Liver (tissue), 10 donors: ENCODE measurements at places on chromosomes 7 and 10.

DNA sequence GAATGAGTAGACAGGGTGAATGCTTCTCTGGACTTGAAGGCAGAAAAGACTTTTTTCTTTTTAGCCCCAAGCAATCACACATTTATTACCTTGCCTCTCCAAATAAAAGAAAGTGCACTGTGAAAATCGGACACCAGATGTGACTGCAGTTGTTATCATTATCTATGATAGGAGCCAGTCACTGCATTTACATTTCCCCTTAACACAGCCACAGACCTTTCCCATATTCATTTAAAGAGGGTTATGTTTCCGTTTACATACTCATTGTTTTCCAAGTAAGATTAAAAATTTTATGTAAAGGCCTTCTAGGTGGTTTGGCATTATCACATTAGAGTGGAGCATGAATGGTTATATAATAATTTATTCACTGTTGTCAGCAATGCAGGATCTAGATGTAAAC is 586.8 kb downstream of the SORCS1 start:
- DNase-seq, result no peak

DNA sequence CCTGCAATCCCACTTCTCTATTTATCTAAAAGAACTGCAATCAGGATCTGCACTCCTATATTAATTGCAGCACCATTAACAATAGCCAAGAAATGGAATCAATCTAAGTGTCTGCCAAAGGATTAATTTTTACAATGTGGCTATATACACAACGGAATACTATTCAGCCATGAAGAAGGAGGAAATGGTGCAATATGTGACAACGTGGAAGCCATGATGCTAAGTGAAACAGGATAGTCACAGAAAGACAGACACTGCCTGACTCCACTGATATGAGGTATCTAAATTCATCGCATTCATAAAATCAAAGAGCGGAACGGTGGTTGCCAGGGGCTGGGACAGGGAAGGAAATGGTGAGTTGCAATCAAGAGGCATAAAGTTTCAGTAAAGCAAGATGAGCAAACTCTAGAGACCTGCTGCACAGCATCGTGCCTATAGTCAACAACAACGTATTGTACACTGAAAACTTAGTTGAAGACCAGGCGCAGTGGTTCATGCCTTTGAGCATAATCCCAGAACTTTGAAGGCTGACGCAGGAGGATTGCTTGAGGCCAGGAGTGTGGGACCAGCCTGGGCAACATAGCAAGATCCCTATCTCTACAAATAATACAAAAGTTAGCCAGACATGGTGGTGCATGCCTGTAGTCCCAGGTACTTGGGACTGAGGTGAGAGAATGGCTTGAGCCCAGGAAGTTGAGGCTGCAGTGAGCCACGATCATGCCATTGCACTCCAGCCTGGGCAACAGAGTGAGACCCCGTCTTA is 76.3 kb downstream of the FGFR2 start:
- DNase-seq, result no peak

- no peak for DNase-seq
Measured at GRCh38 chr10:3068968-3069737, 1.8 kb downstream of the PFKP start.

- DNase-seq, result no peak
Measured at GRCh38 chr10:128099901-128100300, 26.3 kb downstream of the MKI67 start.

GRCh38 chr7:155996718-155997280 is 184.5 kb upstream of the SHH start:
- DNase-seq, result peak; percentile 6

DNA sequence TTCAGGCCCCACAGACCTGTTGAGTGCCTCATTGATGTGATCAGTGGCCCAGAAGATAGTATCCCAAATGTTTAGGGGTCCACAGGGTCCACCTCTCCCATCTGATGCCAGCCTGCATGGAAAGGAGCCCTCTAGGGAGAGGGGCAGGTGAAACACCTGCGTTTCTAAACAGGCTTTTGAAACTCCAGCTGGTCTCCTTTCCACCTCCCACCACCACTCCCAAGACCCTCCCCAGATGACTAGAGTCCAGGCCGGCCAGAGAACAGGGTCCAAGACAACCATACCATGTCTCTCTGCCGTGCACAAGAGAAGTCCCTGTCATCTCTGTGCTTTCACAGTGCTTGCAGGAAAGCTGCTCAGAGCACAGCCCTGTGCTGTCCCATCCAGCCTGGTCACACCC is 105.0 kb upstream of the NANOS1 start:
- DNase-seq, result no peak

DNA sequence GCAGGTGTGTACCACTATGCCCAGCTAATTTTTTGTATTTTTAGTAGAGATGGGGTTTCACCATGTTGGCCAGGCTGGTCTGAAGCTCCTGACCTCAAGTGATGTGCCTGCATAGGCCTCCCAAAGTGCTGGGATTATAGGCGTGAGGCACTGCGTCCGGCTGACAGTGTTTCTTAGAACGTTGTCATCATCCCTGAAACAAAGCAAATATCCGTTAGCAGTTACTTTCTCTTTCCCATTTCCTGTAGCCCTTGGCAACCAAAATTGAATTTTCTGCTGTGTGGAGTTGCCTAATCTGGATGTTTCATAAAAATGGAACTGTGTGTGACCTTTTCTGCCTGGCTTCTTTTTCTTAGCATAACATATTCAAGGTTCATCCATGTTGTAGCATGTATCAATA is 22.4 kb downstream of the ZNF33A start:
- DNase-seq, result no peak

- DNase-seq, result no peak
Measured at GRCh38 chr7:75694638-75695399, 43.9 kb downstream of the HIP1 start.
